H9 (cell line): ENCODE measurements at places on chromosomes 5 and 9. TPM values are rescaled to one million over a fixed set of nuclear protein-coding genes. Genes with fewer than 3 reads are reported as not detected.

NEUROG1 gene
- not detected in 2 replicates for total RNA-seq

- DNase-seq, result no peak
These were observed 166.3 kb downstream of the RORB start for GRCh38 chr9:74663439-74663838.

AFAP1L1 gene
- total RNA-seq, result 1.8 and 2.0 TPM in 2 replicates

BARHL1 gene
- total RNA-seq, result not detected in 2 replicates
